Foreskin keratinocyte (primary cell): ENCODE measurements at places on chromosomes 6 and 20. TPM values are rescaled to one million over a fixed set of nuclear protein-coding genes. Genes with fewer than 3 reads are reported as not detected.

Gene EMILIN3
- 0.02 and 0.03 TPM in 2 replicates for polyA plus RNA-seq

Gene TOX2
- polyA plus RNA-seq: 0.10 and 0.29 TPM in 2 replicates

Gene CRISP2
- polyA plus RNA-seq: not detected in 2 replicates

Gene PRND
- not detected in 2 replicates for polyA plus RNA-seq

Gene COL9A1
- polyA plus RNA-seq: not detected in 2 replicates

Gene C6orf118
- not detected in 2 replicates for polyA plus RNA-seq

Gene SLCO4A1
- polyA plus RNA-seq: 1.5 and 1.9 TPM in 2 replicates

Gene TNFAIP3
- 24.8 and 27.1 TPM in 2 replicates for polyA plus RNA-seq

Gene SH3BGRL2
- polyA plus RNA-seq: 2.0 and 2.5 TPM in 2 replicates

Gene ZSCAN31
- polyA plus RNA-seq: 0.56 and 0.84 TPM in 2 replicates

Gene SIRPB1
- polyA plus RNA-seq: 0.32 and 0.35 TPM in 2 replicates

Gene POU5F1
- 0.90 and 1.1 TPM in 2 replicates for polyA plus RNA-seq

Gene PDE10A
- not detected in 2 replicates for polyA plus RNA-seq

Gene TGIF2
- polyA plus RNA-seq: 9.6 and 11.0 TPM in 2 replicates

Gene NKX2-2
- not detected in 2 replicates for polyA plus RNA-seq

Gene CYP39A1
- 0.85 and 1.2 TPM in 2 replicates for polyA plus RNA-seq
